ENCODE measurements at places on chromosomes 4 and X.

DNA sequence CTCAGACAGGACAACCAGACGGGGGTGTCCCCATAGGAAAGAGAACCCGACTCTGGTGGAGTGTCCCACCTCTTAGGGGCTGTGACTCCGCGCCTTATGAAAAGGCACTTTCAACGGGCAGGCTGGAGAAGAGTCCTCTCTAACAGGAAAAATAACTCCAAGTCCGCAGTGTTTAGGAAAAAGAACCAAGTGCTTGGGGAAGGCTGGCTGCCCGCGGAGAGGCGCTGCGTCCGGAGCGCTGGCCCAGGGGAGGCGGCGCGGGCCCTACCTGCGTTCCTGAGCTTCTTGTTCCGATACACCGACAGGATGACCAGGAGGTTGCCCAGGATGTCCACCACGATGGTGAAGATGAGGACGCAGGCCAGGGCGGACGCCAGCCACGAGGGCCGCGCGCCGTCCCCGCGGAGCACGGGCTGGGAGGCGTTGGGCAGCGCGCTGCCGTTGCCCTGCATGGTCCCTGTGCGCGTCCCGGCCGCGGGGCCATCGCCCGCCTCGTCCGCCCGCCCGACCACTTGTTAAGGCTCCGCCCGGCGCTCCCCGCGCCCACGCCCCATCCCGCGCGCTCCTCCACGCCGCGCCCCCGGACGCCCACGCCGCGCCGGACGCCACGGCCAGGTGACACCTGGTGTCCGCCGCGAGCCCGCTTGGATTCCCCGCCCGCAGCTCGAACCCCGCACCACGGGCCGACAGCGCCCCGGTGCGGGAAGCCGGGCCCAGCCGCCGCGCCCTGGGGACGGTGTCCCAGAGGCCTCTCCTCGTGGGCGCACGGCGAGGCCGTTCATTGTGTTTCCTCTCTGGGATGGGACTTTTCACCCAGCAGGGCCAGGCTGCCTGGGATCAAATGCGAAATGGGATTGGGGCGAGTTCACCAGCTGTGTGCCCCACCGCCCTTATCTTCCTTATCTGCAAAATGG lies at the start of gene MTNR1A:
Gene MTNR1A (minus strand): TSS at position 654 of the 914 bp plus-strand sequence. CDS start 202 bp downstream, at position 452.
- no peak for DNase-seq

DNA sequence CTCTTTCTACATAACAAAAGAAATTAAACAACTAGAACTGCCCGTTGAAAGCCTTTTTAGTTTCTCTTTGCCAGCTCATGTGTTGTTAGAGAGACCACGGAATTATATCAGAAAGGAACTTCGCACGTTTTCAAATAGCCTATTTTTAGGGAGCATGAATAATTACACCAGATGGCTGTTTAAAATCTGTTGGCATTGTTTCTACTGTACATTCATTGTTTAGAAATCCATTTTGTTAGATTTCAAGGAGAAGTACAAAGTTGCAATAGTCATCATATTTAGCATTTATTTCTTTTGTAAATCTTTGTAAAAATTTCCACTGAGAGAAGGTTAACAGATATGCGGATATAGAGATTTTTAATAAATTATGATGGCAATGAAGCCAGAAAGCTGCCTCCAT lies 403.0 kb upstream of the HS3ST1 start:
- no peak for DNase-seq

DNA sequence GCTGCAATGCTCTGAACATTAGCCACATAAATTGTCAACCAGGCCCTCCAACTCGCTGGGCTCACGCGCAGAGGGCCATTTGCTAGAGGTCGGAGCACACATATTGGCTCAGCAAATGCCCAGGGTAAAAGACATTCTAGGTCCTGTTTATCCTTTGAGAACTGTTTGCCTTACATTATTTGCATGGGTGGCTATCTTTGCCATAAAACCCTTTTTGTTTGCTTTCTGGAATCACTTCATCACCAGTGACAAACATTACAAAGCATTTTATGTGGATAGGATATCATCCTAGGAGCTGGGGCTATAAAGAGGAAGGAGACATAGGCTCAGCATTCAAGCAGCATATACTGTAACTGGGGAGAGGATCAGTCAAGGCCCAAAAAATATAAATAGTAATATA lies 149.2 kb upstream of the RAI2 start:
- DNase-seq = no peak

DNA sequence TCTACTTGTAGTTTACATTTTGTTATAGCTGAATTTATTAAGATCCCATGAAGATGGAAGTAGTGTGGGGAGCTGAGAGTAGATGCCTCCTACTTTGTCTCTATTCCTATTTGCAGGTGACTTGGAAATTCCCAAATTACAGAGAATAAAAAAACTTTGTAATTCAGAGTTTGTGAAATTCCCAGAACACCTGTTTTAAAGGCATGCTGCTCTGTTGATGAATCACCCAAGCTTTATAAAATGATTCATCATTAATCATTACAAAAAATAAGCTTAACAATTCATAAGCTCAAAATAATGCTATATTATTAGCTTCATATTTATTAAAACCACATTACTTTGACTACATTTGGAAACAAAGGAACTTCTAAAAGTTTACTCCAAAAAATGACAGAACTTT lies 856.3 kb downstream of the RPA4 start:
- DNase-seq = no peak

DNA sequence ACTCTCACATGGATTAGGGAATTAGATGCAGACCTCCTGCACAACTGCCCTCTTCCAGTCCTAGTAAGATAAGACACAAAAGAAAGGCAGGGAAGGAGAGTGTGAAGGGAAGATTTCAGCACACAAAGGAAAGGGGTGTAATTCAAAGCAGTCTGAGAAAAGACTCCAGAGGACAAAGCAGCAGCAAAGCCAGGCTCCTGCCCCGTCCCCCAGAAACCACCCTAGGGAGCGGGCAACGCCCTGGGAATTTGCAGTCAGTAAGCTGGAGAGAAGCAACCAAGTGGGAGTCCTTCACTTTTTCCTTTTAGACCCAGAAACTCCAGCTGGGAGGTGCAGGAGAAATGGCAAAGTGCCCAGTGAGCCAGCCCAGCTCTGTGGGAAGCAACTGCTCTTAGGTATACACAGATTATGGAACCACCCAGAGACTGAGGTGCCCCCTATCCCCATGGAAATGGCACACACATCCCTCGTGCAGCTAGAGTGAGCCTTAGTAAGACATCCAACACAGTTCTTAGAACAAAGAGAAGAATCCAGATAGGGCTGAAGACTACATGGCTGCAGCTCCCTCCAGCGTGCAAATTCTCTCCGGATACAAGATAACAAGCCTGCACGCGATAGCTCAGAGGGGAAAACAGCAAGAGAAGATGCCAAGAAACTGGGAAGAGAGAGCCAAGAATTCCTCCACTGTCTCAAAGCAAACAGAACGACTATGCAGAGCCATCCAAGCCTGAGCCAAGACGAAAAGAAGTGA lies 26.5 kb upstream of the IRAK1 start:
- no peak for DNase-seq

DNA sequence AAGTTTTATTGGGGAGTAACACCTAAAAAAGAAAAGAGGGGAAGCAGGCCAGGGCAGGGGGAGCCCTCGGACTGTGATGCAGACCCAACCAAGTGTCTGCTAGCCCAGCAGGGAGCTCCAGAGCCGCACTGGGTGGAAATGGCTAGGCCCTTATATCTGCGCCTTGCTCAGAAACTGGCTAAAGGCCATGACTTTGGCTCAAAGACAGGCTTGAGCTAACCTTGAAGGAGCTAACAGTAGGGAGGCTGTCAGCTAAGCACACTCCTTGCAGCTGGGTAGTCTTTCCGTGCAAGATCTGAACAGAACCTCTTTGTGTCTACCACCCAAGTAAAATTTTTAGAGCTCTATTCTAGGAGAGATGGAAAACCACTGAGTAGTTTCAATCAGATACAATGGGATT lies 43.0 kb downstream of the SEPSECS start:
- DNase-seq = no peak

DNA sequence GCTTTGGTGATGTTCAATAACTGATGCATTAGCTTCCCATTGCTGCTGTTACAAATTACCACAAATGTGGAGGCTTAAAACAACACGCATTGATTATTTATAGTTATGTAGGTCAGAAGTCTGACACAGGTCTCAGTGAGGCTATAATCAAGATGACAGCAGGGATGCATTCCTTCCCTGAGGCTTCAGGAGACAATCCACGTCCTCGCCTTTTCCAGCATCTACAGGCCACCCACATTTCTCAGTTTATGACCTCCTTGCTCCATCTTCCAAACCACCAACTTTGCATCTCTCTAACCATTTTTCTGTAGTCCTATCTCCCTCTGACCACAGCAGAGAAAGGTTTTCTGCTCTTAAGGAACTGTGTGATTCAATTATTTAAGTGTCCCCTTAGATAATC lies 92.5 kb downstream of the GASK1B start:
- no peak for DNase-seq

GRCh38 chrX:2960861-2961515 lies 31.8 kb upstream of the ARSD start:
- no peak for DNase-seq

GRCh38 chr4:59122626-59123025 lies 2012.4 kb upstream of the IGFBP7 start:
- DNase-seq = no peak

- peak; percentile 47 for DNase-seq
Measured at GRCh38 chr4:40228497-40229365, 31.9 kb downstream of the RHOH start.

DNA sequence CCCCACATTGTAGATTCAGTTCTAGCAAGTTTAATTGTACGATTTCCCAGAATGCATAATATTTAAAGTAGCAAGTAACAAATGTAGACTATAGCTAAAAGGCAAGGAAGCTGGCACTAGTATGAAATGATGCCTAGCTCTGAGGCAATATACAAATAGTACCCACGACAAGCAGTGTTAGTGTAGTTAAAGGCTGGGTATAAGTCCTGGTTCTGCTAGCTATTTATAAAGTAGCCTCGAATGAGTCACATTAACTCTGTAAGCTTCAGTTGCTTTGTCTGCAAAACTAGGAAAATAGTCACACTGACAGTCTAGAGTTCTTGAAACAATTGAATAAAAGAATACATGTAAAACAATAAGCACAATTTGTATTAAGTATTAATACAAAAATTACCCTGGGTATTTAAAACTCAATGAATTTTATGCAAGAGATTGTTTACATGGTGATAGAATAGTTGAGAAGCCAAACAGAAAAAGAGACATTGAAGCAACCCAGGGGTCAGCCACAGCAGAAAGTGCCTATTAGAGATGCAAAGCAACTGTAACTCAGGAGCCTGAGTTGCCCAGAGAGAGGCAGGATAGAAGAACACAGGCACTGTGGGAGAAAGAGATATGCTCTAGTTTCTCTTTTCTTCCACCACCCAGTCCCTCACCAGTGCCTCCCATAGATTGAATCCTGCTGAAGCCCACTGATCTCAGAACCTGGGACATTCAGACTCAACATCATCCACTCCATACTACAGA lies 949.0 kb downstream of the C4orf33 start:
- DNase-seq = no peak

- no peak for DNase-seq
Measured at GRCh38 chr4:80295336-80295735, 28.9 kb downstream of the FGF5 start.

- DNase-seq = no peak
Measured at GRCh38 chrX:150565551-150565950, 2.9 kb upstream of the MTM1 start.

DNA sequence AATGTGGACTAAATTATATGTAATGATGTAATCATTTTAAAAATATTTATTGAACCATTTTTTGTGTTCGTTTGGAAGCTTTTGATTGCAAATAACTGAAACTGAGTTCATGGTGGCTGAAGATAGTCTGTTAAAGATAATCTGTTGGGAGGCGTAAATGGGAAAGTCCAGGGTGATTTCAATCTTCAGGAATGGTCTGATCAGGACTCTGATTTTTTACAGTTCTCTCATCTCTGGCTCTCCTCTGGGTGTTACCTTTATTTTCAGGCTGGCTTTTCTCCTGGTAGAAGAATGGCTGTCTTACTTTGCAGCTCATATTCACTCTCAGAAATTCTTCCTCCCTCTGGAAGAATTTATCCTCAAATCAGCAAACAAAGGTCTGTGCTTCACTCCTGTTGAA lies 199.0 kb upstream of the LEF1 start:
- no peak for DNase-seq

DNA sequence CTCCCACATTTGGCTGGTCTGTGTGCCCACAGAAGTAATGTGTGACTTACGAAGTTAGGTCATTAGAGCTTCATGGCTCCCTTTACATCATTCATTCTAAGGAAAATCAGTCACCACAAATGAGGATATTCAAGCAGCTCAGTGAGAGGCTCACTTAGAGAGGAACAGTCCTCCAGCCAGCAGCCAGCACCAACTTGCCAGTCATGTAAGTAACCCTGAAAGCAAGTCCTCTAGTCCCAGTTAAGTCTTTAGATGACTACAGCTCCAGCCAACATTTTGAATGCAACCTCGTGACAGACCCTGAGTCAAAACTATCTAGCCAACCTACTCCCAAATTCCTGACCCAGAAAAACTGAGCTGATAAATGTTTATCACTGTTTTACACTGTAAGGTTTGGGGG lies 71.3 kb downstream of the LRBA start:
- DNase-seq = peak; percentile 59

DNA sequence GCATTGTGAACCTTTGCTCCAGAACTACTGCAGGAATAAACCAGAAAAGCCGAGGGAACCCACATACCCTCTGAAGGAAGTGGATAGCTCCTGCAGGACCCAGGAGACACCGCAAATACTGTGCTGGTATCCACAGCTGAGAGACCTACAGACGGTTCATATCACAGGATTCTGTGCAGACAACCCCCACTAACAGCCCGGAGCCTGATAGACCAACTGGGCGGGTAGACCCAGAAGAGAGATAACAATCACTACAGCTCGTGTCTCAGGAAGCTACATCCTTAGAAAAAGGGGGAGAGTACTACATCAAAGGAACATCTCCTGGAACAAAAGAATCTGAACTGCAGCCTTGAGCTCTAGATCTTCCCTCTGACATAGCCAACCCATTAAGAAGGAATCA lies 150.8 kb downstream of the FRAS1 start:
- DNase-seq = no peak

Measured in suppressor macrophage treated with lipopolysaccharide for 1 hour (primary cell).